Activated T-helper 1 cell treated with anti-CD3 and anti-CD28 coated beads, Interleukin-12 subunit alpha, Interleukin-12 subunit beta, Interleukin-2, Interleukin-4 antibody, amounts not matched to agents 30 ng/mL and 10 ng/mL and 1 ng/mL, durations not matched to agents 14 hours and 24 hours and 36 hours (primary cell): ENCODE measurements at places on chromosomes 12 and 14.

DNA sequence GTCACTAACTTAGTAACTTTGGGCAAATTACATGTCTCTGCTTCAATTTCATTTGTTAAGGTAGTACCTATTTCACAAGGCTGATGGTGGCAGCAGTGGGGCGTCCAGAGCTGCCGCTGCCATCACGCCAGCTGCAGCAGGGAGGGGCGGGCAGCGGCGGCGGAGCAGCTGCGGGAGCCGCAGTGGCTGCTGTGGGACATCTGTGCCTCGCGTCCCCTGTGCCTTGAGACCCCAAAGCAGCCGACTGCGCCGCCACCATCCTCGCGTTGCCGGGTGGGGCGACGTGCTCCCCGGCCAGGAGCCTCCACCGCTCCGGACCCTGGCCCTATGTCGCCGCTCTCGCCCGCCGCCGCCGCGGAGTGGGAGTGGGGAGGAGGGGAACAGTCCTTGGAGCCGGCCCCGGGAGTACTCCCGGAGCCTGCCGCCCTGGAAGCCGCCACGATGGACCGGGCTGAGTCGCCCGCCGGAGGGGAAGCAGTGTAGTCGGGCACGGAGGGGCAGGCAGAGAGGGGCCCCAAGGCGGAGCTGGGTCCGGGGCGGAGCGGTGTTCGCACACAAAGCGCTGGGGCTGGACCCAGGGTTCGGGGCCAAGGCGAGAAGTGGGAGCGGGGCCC, 51.4 kb downstream of the A2M start:
- DNase-seq = no peak

GRCh38 chr12:76444408-76444984, 96.3 kb upstream of the BBS10 start:
- DNase-seq = no peak

- DNase-seq = no peak
These were observed 13.5 kb upstream of the KRT82 start for GRCh38 chr12:52419656-52420055.

GRCh38 chr12:93870020-93870795, 193.0 kb downstream of the CRADD start:
- DNase-seq = no peak

DNA sequence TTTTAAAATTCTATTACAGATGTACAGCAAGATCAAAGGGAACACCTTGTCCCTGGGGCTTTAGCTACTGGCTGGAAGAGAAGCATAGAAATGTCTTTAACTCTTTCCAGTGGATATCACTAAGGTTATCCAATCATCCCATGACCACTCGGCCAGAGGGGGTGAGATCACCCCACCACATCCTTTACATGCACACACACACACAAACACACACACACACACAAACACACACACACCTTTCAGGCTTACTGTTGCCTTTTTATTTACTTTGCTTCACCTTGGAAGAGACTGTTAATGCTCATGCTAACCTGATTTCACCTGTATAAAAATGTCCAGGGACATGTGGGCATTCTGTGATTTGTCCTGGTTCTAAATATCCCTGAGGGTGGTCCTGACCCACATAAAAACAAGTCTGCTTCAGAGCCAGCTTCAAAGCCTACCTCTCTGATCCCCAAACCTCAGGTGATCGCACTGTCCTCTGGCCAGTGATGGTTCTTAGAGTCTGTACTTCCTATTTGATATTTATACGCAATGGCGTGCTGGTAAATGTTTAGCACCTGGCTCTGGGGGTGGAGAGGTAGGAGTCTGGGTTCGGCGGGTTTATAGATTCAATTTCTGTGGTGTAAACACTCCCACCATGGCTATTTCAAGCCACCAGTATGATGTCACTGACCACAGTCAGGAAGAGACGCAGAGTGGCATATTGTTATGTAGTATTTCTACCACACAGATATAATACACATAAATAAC, 166.1 kb upstream of the EEA1 start:
- no peak for DNase-seq

DNA sequence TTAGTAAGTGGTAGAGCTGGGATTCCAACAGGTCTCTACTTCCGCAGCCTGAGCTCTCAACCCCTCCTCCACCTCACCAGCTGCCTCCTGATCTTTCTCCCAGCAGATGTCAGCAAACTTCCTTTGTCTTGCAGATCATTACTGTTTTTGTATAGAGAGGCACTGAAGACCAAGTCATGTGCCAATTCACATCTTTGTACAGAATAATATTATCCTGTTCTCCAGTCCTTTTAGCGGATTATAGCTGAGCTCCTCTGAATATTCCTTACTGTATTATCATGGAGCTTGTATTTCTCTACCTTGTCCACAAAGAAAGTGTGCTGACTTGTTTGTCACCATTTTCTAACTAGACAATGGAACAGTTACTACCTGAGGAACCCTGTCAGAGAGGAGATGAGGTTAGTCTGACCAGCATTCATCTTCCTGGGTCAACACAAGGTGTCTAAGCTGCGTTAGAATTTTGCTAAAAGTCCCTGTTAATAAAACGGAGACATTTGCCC, 142.3 kb upstream of the ARHGAP5 start:
- no peak for DNase-seq

DNA sequence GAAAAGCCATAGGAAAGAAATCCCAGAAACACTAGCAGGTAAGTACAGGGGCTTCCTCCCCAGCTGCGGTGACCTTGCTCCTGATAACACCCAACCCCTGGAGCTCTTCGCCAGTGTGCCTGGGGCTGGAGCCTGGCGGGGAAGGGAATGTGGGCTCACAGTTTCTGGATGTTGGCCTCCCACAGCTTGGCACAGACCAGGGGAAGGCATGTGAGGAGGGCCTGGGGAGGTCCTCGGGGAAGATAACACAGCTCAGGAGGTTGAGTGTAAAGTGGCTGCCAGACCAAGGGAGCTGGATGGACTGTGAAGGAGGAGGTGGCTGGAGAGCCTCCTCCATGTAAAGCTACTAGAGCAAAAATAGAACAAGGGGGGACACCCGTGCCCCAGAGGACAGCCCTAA, 120.1 kb downstream of the BICD1 start:
- no peak for DNase-seq

DNA sequence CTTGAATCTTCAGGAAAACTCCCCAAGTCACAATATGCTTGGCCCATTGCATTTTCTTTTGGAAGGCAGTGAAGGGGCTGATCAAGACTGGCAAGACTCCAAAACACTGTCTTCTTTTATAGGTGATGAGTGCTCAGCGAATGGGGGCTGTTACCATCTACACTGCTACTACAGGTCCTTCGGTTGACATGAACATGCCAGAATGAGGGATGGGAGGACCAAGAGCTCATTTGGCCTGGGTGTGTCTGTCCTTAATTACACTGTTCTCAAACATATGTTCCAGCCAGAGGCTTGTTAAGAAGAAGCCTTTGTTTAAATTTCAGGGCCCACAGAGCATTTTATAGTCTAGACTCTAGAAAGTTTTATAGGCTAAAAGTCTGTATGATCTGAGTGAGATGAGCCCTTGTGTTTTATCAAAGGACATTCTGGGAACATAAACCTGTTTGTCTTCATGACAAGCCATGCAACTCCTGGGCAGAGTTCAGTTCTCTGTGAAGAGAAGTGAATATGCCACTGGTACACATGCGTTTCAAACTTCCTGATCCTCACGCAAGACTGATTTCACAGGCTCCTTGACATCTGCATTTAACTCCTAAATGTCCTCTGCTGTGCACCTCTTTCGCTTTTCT, 4.7 kb upstream of the FAM234B start:
- DNase-seq = no peak

DNA sequence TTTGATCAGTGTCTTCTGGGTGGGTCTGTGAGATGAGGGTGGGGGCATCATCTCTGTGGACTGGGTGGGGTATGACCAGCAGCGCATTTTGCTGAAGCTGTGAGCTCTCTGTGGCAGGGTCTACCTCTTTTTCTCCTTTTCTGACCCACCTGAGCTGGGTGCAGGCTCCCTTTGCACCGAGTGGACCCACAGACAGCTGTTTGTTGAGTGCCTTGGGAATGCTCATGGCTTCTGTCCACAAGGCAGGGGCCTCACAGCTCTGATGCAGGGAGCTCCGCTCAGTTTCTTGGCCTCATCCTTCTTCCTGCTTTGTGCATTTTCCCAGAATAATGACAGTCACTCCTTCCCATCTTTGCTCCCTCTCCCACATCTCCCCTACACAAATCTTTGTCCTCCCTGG, 380.6 kb downstream of the DPF3 start:
- no peak for DNase-seq

DNA sequence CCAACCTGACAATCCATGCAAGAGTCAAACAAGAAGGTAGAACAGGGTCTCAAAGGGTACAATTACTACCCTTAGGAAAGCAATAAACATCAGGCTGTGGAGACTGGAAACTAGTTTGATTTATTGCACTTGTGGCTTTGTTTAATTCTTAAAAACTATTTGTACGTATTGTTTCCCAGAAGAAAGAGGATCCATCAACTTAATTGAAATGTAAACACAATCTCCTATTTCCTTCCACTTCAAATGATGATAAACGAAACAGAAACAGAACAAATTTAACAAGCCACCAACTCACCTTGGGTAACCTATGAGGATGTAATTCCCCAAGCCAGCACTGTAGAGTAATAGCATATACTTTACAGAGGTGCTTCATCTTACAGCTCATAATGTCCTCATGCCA, 8.0 kb downstream of the STXBP6 start:
- no peak for DNase-seq

DNA sequence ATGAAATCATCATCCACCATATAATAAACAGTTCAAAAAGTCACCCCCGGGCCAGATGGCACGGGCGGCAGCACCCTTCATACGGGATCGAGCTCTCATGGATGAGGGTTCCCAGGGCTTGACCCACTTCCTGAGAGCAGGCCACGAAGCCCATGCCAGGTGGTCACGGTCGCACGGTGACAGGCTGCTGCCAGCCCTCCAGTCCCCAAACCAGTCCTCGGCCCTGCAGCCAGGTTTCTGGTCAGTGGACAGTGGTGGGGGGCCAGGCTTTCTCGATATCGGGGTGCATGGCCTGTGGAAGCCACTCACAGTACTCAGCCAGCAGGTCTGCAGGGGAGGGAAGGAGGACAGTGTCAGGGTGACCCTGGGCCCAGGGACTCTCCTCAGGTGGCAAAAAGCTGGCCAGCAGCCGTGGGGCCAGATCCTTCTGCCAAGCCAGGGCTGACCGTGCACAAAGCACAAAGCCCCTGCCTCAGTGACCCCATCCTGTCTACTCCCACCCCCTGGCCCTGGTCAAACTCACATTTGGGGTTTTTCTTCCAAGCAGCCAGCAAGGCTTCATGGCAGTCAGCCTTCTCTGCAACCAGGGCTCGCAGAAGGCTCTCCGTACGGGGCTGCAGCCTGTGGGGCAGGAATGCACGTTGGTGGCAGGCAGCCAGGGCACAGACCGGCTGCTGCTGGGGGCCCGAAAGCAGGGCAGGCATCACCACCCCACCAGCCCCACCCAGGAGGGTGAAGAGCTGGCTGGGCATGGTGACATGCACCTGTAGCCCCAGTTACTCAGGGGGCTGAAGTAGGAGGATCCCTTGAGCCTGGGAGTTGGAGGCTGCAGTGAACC, 33.3 kb upstream of the UBC start:
- DNase-seq = no peak

- no peak for DNase-seq
These were observed 684 bp upstream of the ABCB9 start for GRCh38 chr12:122966743-122967550.

GRCh38 chr12:6550294-6551062, 5.4 kb downstream of the IFFO1 start:
- DNase-seq = no peak

GRCh38 chr12:38417101-38417500, 100.5 kb downstream of the ALG10B start:
- no peak for DNase-seq

DNA sequence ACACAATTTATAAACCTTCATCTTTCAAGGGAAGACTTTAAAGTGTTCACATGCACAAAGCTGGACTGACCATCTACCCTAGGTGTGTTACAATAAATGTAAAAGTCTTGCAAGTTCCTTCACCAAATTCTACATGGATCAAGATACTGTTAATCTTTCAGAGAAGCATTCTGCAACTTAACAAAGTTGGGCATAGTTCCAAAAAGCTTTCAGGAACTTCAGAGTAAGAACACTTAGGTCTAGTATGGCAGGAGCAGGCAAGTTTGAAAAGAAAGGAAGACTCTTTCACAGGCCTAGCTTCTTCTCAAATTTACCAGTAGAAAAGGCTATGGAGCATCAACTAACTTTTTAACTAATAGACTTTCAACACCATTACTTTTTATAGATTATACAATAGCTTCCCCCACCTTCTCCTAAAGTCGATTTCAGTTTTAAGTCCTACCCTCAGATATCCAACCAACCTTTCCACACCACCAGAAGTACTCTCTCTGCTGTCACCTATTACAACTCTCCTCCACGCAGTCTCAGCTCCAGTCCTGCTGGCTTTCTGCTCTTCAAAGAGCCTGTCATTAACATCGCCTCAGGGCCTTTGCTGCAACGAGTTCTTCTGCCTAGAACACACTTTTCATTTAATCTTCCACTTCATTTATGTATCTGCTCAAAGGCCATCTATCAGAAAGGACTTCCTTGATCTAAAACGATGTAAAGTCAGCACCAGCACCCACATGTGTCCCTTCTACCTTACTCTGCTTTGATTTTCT, 333.9 kb downstream of the CEP128 start:
- no peak for DNase-seq

GRCh38 chr14:26934151-26934550, 336.3 kb upstream of the NOVA1 start:
- DNase-seq = no peak

- no peak for DNase-seq
These were observed 37.4 kb upstream of the BMP4 start for GRCh38 chr14:53993920-53994607.

- DNase-seq = no peak
These were observed 64.5 kb upstream of the DAAM1 start for GRCh38 chr14:59123975-59124374.

- DNase-seq = no peak
These were observed 47.7 kb downstream of the C12orf50 start for GRCh38 chr12:87981495-87981894.

GRCh38 chr12:13253966-13254760, 57.6 kb downstream of the EMP1 start:
- no peak for DNase-seq

- peak; percentile 43 for DNase-seq
These were observed 448.6 kb downstream of the FUT8 start for GRCh38 chr14:65860956-65861611.
